Ovary (tissue), 10 donors: ENCODE measurements at places on chromosomes 5 and 9. TPM values are rescaled to one million over a fixed set of nuclear protein-coding genes. Genes with fewer than 3 reads are reported as not detected.

Gene CEP120
- total RNA-seq, result 33.0 TPM

DNA sequence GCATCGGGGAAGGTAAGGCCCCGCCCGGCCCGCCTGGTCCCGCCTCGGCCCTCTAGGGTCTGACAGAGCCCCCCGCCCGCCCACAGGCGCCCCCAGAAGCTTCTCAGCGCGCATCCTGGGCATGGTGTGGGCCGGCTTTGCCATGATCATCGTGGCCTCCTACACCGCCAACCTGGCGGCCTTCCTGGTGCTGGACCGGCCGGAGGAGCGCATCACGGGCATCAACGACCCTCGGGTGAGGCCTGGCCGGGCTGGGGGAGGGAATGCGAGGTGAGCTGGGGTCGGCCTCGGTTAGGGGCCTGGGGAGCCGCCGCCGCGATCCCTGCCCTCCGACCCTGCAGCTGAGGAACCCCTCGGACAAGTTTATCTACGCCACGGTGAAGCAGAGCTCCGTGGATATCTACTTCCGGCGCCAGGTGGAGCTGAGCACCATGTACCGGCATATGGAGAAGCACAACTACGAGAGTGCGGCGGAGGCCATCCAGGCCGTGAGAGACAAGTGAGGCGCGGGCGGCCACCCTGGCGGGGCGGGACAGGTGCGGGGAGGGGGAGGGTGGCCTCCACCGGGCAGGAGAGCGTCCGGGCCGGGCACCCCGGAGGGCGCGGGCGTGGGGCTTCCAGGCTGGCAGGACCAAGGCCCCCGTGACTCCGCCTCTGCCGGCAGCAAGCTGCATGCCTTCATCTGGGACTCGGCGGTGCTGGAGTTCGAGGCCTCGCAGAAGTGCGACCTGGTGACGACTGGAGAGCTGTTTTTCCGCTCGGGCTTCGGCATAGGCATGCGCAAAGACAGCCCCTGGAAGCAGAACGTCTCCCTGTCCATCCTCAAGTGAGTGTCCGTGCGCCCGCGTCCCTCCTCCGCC, 7.1 kb downstream of the LRRC26 start:
- H3K4me1 ChIP-seq, result peaks cover 2% of the 10 kb centered on the region
- no peaks in the 10 kb centered on the region for H3K36me3 ChIP-seq
- DNase-seq, result no peak
- no peak overlapping the region for H3K27ac ChIP-seq

DNA sequence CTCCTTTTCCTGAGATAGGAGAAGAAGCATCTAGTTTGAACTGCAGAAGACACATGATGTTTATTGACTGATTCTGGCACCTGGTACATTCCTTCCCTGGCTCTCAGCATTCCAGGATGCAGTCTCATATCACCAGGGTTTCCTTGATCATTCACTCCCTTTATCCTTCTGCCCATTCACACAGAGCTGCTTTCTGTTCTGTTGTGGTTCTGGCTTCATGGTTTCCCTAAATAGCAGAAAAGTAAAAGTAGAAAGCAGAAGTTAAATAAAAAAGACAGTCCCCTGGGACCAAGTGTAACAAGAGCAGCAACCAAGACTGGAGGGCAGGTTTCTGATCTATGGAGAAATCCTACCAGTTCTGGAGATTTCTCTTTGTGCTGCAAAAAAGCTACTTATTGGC, 3.2 kb downstream of the IFNA8 start:
- no peak overlapping the region for H3K27ac ChIP-seq
- DNase-seq, result no peak
- H3K4me3 ChIP-seq, result no peak overlapping the region
- H3K4me1 ChIP-seq, result no peaks in the 10 kb centered on the region
- H3K27me3 ChIP-seq, result no peaks in the 10 kb centered on the region

DNA sequence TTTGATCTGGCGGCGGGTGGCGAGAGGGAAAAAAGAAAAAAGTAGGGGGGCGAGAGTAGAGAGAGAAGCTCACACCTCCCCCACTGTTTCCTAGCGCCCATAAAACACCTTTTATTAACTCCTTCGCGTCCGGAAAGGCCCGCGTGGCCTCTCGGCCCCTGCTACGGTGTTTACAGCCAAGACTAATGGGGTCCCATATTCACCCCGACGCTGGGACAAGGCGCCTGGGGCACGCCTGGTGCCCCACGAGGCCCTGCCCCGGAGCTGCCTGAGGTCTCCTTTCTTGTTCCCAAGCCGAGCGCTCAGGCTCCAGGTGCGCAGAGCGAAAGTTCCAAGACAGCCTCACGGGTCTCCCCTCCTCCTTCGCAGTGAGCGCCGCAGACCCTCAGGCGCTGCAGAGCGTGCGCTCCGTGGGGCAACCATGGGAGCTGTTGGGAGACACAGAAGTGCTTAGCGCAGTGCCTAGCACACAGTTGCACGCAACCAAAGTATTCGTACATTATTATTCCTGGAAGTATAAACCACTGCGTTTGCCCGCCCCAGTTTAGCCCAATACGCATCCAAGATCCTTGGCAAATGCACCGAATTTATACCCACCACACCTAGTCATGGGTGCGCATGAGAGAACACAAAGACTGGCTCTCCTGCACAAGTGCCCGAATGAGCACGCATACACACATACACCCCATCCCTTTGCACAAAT, 4.3 kb downstream of the HAND1 start:
- H3K4me1 ChIP-seq, result peaks cover 8% of the 10 kb centered on the region
- H3K27ac ChIP-seq, result no peak overlapping the region
- no peaks in the 10 kb centered on the region for H3K36me3 ChIP-seq
- no peak for DNase-seq
- H3K27me3 ChIP-seq, result peaks cover 2% of the 10 kb centered on the region
